ENCODE measurements at places on chromosomes 2 and 18.

DNA sequence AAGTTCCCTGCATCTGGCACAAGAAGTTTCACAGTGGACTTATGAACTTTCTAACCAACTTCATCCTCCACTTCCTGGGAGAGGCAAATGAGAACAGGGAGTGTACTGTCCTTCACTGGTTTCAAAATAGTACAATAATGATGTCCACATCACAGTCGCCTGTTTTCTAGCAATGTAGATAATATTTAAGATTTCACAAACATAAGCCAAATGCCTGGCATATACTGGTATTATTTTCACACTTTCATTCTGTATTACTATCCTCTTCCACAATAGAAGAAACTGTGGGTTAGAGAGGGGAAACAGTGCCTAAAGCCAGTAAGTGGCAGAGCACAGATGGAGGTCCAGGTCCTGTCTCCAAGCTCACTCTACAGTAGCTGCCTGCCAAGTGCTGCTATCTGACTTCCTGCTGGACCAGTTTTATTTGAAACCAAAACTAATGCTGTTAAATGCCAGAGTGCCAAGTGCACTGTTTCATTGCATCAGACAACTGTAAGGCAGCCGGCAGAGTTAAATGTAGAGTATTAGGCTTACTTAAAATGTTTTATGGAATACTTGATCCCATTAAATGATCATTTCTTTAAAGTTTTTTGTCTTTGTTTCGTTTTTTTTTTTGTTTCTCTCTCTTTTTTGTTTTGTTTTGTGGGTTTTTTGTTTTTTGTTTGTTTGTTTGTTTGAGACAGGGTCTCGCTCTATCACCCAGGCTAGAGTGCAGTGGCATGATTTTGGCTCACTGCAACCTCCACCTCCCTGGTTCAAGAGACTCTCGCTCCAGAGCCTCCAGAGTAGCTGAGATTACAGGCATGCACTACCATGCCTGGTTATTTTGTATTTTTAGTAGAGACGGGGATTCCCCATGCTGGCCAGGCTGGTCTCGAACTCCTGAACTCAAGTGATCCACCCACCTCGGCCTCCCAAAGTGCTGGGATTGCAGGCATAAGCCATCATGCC is 15.1 kb downstream of the COBLL1 start:
- no peak for DNase-seq

DNA sequence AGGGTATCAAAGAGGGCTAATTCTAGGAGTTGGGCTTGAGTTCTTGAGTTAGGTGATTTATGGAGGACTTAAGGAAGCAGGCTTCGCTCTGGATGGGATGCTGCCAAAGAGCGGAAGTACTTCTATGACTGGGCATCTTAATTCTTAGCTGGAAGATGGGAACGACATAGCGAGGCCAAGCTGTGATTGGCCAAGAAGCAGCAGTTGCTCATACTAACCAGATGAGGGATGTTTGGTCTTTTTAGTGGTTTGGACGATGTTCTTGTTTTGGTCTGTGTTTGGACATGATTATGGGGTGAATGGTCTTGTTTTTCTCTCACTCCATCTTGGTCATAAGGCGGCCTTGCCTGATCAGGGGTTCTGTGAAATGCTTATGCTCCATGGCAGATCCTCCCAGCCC is 133.7 kb downstream of the MSH2 start:
- no peak for DNase-seq

DNA sequence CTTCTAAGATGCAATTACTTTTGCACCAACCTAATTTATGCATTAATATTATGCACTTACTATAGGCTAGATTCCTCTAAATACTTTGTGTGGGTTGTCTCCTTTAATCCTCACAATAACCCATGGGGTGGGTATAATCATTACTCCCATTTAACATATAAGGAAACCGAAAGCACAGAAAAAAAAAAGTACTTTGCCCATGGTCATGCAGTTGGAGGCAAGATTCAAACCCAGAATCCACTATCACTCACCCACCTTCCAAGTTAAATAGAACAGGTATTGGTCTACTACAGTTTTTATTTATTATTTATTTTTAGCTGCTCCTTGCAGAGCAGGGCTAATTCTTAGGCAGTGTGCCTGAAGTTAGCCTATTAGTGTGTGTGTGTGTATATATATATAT is 76.6 kb upstream of the FZD7 start:
- no peak for DNase-seq

DNA sequence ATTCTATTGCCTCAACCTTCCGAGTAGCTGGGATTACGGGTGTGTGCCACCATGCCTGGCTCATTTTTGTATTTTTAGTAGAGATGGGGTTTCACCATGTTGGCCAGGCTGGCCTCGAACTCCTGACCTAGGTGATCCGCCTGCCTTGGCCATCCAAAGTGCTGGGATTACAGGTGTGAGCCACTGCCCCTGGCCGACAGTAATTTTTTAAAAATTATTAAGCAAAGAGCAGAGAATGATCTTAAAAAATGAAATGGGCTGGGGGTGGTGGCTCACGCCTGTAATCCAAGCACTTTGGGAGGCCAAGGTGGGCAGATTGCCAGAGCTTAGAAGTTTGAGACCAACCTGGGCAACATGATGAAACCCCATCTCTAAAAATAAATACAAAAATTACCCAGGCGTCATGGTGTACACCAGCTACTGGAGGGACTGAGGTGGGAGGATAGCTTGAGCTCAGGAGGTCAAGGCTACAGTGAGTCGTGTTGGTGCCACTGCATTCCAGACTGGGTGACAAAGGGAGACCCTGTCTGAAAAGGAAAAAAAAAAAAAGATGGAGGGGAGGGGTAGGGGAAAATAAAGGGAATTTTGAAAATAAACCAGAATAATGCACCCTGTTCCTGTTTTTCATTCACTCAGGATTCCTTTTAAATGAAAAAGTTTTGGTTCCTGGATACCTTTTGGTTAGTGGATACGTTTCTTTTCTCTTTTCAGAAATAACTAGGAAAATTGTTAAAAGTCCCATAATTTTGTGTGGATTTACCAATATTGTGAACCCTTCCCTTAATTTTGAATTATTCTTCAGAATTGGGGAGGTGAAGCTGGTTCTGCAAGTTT is 33.9 kb downstream of the MAP4K4 start:
- DNase-seq = no peak

DNA sequence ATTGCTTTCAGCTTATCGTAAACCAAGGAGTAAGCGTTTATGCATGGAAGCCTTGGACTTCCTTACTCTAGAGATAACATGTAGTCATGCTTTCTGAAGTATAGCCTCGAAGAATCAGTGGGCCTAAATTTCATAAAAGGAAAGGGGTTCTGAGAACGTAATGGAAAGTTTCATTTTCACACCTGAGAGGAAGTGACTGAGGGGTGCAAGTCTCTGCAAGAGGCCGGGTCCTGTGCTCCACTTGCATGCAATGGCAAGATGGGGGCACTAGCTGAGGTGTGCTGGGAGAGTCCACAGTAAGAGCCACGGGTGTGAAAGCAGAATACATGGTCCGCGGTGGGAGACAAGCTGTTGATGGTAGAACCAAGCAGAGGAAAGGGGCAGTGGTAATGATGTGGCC is 36.5 kb upstream of the C1D start:
- no peak for DNase-seq

- DNase-seq = no peak
Observed at GRCh38 chr18:47434214-47434746, 182.8 kb upstream of the SKOR2 start.

DNA sequence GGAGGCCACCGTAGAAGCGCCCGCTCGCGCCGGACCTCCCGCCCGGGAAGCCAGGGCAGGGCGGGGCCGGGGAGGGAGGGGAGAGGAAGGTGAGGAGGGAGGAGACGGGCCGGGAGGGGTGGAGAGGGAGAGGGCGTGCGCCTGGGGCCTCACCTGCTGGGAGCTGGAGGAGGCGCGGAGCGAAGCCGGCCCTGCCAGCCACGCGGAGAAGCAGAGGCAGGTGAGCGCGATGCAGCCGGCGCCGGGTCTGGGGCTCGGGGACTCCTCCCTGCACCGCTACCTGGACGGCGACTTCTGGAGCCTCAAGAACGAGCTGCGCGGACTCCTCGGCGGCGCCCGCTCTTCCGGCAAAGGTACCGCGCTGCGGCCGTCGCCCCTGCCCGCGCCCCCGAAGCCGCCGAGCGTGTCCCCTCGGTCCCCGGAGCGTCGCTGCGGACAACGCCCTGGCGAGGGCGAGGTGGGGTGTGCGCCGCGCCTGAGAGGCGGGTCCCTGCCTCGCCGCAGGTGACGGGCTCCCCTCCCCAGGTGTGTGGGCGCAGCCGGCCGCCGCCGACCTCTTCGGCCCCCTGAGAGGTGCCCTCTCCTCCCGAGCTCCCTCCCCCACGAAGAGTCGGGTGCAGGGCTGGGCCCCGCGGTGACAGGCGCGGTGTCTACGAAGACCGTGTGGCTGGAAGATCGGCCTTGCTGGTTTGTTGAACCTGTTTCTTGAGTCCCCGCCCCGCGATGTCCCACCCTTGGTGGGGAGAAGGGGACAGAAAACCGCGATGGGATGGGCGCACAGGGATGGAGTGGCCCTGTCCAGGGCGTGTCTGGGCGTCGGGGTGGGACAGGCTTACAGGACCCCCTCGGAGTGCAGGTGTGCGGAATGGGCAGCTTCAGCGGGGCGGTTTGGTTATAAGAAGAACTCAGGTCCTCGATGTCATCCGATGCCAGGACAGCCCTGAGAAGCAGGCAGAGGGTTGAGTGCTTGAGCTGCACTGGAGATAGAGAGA is at the start of gene ACOXL:
TSS of gene ACOXL (plus strand) at position 152 of the 992 bp plus-strand sequence. CDS start 35,817 bp downstream, outside the sequence.
- DNase-seq = no peak

DNA sequence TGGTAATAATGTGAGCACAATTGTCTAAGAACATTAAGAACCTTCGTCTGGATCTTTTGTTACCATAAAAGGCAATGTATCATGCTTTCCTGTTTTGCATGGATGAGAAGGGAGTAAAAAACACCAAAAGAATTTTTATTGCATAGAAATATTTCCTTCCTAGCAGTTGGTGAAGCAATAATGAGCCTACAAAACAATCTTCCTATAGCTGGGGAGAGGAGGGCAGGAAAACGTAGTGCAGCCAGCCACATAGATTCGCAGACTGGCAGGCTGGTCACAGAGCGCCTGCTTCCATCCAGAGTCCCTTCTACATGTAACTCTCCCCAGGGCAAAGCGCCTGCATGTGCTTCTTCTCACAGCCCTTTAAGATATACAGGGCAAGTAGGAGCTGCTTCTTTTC is 190.4 kb downstream of the BABAM2 start:
- no peak for DNase-seq

GRCh38 chr2:48900321-48901014 is 144.9 kb upstream of the LHCGR start:
- DNase-seq = no peak

DNA sequence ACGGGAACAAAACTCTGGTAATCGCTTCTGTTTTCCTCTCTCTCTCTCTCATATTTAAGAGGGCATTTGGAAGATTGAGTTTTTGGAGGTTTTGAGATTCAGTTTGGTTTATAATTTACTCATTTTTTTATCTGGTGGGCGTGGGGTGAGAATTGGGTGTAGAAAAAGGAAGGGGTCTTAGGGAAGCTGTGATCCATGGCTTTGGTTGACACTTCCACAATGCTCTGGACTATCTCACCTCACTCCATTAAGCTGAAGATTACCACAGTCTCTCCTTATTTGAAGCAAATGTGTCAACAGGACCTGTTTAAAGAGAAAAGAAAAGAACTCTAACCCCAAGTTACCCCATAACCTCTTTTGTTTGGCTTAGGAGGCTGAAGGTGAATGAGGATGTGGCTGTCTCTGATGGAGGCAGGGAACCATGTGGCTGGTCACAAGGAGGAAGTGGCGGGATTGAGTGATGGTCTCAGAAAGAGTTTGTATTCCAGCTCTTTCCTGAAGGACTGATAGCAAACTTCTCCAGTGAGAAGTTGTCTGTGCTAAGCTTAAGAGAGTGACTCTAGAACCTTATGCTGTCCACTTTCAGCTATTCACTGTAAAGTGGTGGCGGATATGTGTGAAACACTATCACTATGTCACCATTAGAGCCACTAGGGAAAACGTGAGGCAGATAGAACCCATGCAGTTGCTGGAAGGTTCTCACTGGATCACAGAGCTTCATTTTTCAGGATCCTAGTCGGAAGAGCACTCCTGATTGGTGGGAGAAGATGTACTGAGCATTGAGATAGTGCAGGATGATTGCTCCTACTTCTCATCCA is 934 bp downstream of the ZNF804A start:
- no peak for DNase-seq

DNA sequence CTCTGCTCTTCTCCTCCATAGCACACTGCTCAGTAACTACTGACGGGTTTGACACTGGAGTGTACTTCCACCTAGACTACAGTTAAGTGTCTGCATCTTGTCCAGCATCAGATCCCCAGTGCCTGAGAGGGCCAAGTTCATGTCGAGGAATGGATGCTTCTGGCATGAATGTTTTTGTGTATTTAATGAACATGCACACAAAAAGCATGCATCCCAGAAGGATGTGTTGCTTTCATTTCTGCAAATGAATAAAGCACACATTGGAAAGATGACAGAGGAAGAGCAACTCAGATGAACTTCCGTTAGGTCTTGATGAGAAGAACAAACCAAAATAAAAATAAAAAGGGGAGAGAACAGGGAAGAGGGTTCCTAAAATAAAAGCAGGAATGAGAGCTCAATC is 27.9 kb downstream of the C2orf49 start:
- no peak for DNase-seq

GRCh38 chr2:100852999-100853908 is 33.3 kb downstream of the NPAS2 start:
- no peak for DNase-seq

DNA sequence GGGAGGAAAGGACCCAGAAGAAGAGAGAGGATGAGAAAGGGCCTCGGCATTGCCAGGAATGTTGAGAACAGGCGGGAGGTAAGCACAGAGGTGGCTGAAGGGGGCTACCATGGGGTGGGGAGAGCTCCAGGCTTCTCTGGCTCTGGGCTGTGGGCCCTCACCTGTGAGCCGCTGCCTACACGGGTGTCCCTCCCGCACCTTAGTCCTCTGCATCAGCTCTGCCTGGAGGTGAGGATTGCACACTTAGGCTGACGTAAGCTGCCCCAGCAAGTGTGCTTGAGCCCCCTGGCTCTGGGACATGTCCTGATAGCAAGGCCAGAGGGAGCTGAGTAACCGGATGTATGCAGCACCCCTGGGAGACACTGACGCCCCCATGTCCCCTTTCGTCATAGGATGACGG is 33.9 kb downstream of the TMEM18 start:
- DNase-seq = no peak

- no peak for DNase-seq
Observed at GRCh38 chr2:10222-10875, 36.0 kb downstream of the FAM110C start.

Measured in T-cell (primary cell).